Astrocyte (in vitro differentiated cells and primary cell): ENCODE measurements at places on chromosomes 3 and 15. TPM values are rescaled to one million over a fixed set of nuclear protein-coding genes. Genes with fewer than 3 reads are reported as not detected.

The RASGRP1 gene
- 0.50 and 1.4 TPM in 2 replicates for total RNA-seq

The LRRN1 gene
- total RNA-seq: 17.4 and 35.6 TPM in 2 replicates

The ZBTB38 gene
- total RNA-seq: 57.6 and 60.7 TPM in 2 replicates

The GOLGA8S gene
- total RNA-seq: 0.14 and 0.26 TPM in 2 replicates

The THAP10 gene
- 1.6 TPM in 2 replicates for total RNA-seq

The KY gene
- total RNA-seq: 0.11 TPM in 1 of 2 replicates, not detected in the other

The THSD4 gene
- 0.99 and 2.5 TPM in 2 replicates for total RNA-seq

The GRM2 gene
- total RNA-seq: 0.12 and 0.25 TPM in 2 replicates

The LRRC31 gene
- total RNA-seq: 0.16 TPM in 1 of 2 replicates, not detected in the other

The EPHA3 gene
- total RNA-seq: 5.0 and 6.9 TPM in 2 replicates

The DHX36 gene
- 68.9 and 70.4 TPM in 2 replicates for total RNA-seq

The FAM107A gene
- total RNA-seq: not detected in 2 replicates

The GHSR gene
- not detected in 2 replicates for total RNA-seq

The FSTL1 gene
- 1,010 and 1,056 TPM in 2 replicates for total RNA-seq

The PLSCR2 gene
- not detected in 2 replicates for total RNA-seq

The PODXL2 gene
- 14.5 and 15.5 TPM in 2 replicates for total RNA-seq

The IL17RB gene
- total RNA-seq: 0.16 TPM in 1 of 2 replicates, not detected in the other

The DZIP1L gene
- 19.0 and 19.8 TPM in 2 replicates for total RNA-seq

The HGD gene
- 0.52 TPM in 1 of 2 replicates, not detected in the other for total RNA-seq
